Esophagus squamous epithelium (tissue), 5 donors: ENCODE measurements at places on chromosomes 13 and 19.

DNA sequence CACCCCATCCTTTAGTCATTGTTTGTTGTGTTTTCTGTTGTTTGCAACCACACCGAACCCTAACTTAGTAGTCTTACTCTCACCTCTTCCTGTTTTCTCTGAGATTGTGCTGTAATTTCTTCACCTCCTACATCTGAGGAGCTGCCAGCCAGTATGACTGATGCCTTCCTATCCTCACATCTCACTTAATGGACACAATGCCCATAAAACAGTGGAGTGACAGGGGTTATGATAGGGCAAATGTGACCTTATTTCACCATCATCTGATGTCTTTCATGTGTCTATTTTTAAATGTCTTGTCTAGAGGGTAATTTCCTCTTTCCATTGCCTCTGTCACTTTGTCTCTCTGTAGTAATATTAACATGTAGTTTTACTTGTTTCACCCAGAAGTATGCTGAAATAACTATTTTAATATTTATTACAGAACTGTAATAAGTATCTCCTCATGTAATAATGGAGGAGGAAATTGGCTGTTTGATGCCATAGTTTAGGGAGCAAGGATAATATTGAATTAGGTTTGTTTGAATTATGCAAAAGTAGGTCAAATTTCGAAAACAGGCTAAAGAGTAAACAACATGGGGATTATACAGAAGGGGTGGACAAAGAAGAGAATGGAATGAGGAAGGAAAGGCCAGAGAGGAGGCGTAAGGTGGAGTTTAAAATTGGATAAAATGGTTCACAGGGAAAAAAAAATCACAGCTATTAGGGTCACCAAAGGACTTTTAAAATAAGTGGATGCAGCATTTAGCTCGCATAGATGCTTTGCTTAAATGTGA lies 103.5 kb upstream of the SPRY2 start:
- no peak for DNase-seq

GRCh38 chr19:52621376-52621775 lies 16.8 kb downstream of the ZNF83 start:
- no peak for DNase-seq

DNA sequence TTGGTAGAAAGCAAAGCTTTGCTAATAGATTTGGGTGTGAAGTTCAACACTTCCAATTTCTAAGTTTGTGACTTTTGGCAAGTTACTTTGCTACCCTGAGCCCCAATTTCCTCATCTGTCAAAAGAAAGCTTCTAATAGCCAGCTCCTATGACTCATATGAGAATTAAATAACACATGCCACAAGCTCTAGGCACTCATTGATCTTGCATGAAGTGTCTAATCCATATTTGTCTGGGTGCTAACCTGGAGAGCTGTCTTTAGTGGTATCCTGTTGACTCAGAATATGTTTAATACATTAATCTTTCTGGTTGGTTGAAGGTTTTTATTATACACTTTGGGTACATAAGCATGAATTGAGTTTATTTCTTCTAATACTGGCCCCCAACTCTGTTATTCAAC lies 188.8 kb downstream of the POSTN start:
- DNase-seq: no peak

DNA sequence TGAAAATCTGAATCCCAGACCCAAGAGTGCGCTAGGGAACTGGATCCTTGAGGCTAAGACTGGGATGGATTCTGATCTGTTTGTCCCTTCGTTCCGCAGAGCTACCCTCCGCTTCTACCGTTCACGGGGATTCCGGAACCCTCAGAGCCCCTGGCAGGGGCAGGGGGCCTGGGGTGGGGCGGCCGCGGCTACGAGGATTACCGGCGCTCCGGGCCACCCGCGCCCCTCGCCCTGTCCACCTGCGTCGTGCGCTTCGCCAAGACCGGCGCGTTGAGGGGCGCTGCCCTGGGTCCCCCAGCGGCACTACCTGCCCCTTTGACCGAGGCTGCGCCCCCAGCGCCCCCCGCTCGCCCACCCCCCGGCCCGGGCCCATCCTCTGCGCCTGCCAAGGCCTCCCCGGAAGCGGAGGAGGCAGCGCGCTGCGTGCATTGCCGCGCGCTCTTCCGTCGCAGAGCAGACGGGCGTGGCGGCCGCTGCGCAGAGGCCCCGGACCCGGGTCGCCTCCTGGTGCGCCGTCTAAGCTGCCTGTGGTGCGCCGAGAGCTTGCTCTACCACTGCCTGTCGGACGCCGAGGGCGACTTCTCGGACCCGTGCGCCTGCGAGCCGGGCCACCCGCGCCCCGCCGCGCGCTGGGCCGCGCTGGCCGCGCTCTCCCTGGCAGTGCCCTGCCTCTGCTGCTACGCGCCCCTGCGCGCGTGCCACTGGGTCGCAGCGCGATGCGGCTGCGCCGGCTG lies 7.1 kb downstream of the SPRED3 start:
- DNase-seq: no peak

DNA sequence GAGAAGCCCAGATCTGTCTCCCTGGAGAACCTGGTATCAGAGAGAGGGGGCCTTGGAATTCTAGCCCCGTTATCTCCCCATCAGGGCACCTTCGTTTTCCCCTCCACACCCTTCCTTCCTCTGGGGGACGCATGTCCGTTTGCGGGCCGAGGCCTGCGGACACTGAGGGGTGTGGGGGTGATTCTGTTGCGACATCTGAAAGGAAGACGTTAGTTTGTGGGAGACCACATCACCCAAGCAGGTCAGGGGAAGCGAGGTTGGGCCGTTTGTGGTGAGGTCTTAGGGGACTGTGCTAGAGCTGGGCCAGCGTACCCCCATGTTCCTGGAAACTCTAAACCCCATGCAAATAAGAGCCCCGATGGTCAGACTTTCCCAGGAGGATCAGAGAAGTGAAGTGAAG lies 3.7 kb upstream of the HSH2D start:
- no peak for DNase-seq

GRCh38 chr13:26019881-26020870 lies 31.6 kb downstream of the SHISA2 start:
- no peak for DNase-seq

DNA sequence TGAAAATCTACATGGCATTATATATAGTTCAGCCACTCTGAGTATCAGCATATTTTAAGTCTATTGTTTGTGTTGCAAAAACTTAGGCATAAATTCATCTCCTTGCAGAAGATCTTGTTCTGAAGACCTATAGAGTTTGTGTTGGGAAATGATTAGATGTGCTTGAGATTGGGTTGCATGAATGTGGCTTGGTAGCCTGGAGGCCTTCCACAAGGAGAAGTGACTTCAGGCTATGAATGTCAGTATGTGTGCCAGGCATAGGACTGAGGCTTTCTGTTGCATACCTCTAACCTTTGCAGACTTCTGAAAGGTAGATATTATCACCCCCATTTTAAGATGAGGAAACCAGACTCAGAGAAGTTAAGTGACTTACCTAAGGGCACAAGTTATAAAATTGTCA lies 188.6 kb downstream of the OLFM4 start:
- DNase-seq: no peak

DNA sequence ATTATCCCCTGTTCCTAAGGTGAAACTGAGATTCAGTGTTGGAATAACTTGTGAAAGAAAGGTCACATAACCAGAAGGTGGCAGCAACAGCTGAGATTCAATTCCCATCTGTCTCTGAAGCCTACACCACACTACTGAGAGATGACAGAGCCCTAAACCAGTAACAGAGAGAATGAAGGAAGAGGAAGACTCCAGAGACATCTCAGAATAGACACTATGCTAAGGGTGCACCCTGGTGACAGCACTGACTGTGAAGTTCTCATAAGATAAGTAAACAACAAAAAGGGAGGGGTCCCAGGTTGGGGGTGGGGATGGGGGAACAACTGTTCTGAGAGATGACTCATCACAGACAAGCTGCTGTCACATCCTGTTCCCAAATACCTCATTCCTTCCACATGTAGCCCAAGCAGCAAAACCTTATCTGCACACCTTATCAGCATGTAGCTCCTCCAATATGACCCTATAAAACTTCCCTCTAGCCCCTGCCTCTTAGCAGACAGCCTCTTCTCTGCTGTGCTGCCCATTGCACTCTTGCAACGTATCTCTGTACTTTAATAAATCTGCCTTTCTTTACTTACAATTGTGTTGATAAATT lies 46.5 kb downstream of the UTP14C start:
- no peak for DNase-seq

- DNase-seq: no peak
Measured at GRCh38 chr19:56066152-56067023, 54.7 kb downstream of the ZNF787 start.

GRCh38 chr13:87274209-87274819 lies 396.9 kb upstream of the SLITRK5 start:
- no peak for DNase-seq

GRCh38 chr13:49935171-49936074 lies 717 bp downstream of the SPRYD7 start:
- peak; percentile 35 for DNase-seq

GRCh38 chr19:19914596-19914995 lies 13.8 kb downstream of the ZNF93 start:
- DNase-seq: no peak

DNA sequence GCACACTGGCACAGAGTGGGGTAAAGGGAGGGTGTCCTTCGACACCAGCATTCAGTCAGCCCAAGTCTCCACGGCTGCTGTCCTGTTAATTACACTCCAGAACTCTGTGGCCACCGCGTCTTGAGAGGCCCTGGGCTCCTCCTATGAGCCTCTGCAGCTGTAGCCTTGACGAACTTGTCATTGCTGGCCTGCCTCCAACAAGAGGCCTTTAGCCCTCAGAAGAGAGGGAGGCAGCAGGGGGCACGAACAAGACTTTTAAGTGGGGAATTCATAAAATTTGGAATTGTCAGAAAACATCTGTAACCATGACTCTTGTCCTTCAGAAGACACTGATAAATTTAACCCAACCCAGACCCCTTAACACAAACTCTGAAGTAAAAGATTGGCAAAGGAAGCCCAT lies 241.9 kb downstream of the UQCRFS1 start:
- DNase-seq: no peak

DNA sequence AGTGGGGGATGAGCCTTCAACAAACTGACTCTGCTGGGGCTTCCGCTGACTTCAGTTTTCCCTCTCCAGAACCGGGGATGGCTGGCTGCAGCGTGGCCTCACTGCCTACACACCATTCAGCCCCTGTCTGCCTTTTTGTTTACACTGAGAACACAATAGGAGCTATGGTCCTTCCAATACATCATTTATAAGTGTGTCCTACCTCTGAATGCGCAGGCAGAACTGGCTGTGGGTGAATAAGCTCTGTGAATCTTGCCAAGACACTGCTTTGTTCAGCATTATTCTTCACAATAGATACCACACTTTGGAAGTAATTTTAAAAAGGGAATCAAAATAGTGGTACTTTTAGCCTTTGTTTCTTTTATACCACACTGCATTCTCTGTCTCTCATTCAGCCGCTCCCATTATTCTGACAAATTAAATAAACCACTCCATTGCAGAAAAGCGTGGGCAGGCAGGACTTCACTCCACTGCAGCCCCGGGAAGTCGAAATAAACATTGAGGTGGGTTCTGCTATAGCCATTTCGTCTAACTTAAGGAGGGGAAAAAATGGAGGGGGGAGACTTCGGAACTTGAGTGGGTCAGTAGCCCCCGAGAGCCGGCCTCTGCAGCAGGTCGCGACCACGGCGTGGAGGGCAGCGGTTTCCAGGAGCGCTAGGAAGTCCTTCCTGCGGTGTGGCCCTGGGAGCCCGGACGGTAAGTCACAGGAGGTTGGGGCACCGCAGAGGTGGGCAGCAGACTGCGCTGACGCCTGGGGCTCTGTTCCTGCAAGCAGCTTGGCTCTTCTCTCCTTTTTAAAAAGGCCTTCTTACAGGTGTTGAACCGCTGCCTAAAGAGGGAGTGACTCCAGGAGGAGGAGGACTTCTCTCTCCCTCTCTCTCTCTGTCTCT lies 94.8 kb upstream of the SOX1 start:
- DNase-seq: no peak

DNA sequence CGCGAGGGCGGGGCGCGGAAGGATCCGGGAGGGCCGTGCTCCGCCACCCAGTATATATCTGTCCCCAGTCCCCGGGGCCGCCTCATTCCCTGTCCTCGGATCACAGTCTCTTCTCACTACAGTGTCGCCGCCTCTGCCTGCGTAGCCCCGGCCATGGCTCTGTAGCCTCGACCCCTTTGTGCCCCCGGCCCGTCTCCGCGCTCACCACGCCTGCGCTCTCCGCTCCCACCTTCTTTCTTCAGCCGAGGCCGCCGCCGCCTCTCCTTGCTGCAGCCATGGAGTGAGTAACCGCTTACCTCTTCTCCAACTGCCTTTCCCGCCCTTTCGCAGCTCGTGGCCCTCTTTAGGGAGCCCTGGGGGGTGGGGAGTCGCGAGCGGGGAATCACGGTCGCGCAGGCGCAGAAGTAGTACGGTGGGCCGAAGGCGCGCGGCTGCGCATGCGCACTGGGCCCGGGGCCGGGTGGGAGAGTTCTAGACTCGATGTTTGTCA lies at the start of the genes ATF5 and NUP62:
Gene ATF5, plus strand, starts transcription at position 85 of the 490 bp plus-strand sequence. CDS start 1,646 bp downstream, outside the sequence.
Gene NUP62, minus strand, starts transcription at position 384 of the 490 bp plus-strand sequence. CDS start 19,697 bp downstream, outside the sequence.
- no peak for DNase-seq

DNA sequence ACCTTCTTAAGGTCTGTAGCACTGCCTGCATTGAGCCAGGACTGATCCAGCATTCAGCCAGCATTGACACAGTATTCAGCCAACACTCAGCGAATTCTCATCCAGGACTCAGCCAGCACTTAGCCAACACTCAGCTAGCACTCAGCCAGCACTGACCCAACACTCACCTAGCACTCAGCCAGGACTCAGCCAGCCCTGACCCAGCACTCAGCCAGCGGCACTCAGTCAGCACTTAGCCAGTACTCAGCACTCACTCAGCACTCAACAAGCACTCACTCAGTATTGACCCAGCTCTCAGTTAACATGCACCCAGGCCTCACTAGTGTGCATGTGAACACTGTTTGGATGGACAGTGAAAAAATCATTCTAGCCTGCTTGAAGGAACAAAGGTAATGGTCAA lies 55.0 kb downstream of the TSHZ3 start:
- no peak for DNase-seq

GRCh38 chr13:33547035-33547434 lies 261.5 kb upstream of the STARD13 start:
- no peak for DNase-seq

- DNase-seq: no peak
Measured at GRCh38 chr19:35240327-35240726, 8.5 kb upstream of the LSR start.

- DNase-seq: no peak
Measured at GRCh38 chr13:40452038-40452666, 214.3 kb downstream of the FOXO1 start.

DNA sequence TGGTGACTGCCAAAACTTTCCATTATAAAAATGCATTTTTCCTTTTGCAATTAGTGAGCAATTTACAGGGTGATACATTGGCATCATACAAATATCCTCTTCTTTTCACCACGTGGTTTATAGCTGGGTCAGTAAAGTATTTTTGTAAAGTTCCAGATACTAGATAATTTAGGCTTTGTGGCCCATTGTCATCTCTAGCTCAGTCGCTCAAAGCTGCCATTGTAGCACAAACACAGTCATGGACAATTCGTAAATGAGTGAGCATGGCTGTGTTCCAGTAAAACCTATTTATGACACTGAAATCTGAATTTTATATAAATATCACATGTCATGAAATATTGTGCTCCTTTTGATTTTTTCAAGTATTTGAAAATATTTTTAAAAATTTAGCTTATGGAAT lies 162.9 kb downstream of the USP12 start:
- no peak for DNase-seq
